ENCODE measurements at places on chromosomes 3 and 15. TPM values are rescaled to one million over a fixed set of nuclear protein-coding genes. Genes with fewer than 3 reads are reported as not detected.
A peak's percentile ranks its signal among the peaks of the same experiment; 100 is the strongest.

DNA sequence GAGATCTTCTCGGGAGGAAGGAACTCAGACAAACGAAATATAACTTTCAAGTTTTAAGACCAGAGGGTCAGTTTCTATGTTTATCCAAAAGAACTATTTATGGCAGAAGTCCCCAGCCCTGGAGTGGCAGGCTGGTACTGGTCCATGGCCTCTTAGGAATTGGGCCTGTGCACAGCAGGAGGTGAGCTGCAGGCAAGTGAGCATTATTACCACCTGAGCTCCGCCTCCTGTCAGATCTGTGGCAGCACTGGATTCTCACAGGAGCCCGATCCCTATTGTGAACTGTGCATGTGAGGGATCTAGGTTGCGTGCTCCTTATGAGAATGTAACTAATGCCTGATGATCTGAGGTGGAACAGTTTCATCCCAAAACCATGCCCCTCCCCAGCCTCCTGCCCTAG lies 14.3 kb upstream of the HPS3 start:
- no peaks in the 10 kb centered on the region for H3K36me3 ChIP-seq
- no peaks in the 10 kb centered on the region for H3K4me1 ChIP-seq
- peak overlapping the region; percentile 96 for H3K27ac ChIP-seq
- no peaks in the 10 kb centered on the region for H3K27me3 ChIP-seq

GRCh38 chr15:60353245-60353920 lies 44.4 kb downstream of the ANXA2 start:
- peaks cover 14% of the 10 kb centered on the region for H3K36me3 ChIP-seq
- H3K4me1 ChIP-seq: no peaks in the 10 kb centered on the region
- no peaks in the 10 kb centered on the region for H3K27me3 ChIP-seq
- H3K27ac ChIP-seq: no peak overlapping the region
- no peak for DNase-seq

CDHR4 gene
- 1.1 TPM for total RNA-seq

C3orf62 gene
- 5.9 TPM for total RNA-seq

- H3K27ac ChIP-seq: no peak overlapping the region
- H3K36me3 ChIP-seq: no peaks in the 10 kb centered on the region
- no peaks in the 10 kb centered on the region for H3K27me3 ChIP-seq
- no peak for DNase-seq
- no peaks in the 10 kb centered on the region for H3K4me1 ChIP-seq
These were observed 10.7 kb upstream of the SHISA5 start for GRCh38 chr3:48514431-48515227.

NR1D2 gene
- total RNA-seq: 61.1 TPM

- peak overlapping the region; percentile 12 for H3K27ac ChIP-seq
- H3K27me3 ChIP-seq: no peaks in the 10 kb centered on the region
- H3K4me1 ChIP-seq: no peaks in the 10 kb centered on the region
- peak; percentile 97 for DNase-seq
These were observed 13.7 kb downstream of the CAND2 start for GRCh38 chr3:12810013-12810780.

- H3K27me3 ChIP-seq: no peaks in the 10 kb centered on the region
- no peak overlapping the region for H3K27ac ChIP-seq
- H3K4me3 ChIP-seq: no peak overlapping the region
- H3K4me1 ChIP-seq: no peaks in the 10 kb centered on the region
- no peaks in the 10 kb centered on the region for H3K36me3 ChIP-seq
These were observed 44.0 kb upstream of the MUC4 start for GRCh38 chr3:195855471-195856409.

DNA sequence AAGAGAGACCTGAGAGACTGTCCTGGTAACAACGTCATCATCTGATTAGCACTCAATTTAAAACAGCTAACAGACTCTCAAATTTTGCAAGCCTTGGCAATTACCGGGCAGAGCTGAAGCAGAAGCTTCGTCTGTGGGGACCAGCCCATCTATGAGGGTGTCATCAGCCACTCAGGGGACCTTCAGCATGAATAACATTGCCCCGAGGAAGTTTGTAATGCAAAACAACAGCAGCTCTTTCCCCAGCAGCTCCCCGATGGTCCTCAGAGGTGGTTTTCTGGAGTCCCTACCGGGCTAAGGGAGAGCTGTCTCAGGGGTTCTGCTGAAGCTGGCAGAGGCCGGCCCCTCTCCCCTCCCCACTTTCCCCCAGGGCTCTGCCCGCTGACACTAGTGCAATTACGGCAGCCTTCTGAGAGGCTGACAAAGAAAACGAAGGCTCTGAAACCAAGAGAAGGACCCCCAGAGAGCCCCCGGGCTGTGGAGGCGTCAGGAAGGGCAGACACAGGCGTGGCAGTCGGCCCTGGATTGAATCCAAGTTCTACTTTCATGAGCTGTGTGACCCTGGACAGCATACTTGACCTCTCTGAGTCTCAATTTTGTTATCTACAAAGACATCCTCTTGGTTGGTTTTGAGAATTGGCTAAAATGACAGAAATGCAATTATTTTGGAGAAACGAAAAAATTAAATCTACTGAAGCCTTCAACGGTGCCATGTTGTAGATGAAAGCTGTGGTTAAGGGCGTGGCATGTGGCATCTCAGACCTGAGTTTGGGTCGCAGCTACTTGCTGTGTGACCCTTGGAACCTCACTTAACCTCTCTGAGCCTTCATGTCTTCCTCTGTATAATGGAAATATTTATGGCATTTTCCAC lies 102.1 kb upstream of the TLE3 start:
- H3K4me3 ChIP-seq: no peak overlapping the region
- no peak overlapping the region for H3K27ac ChIP-seq

DNA sequence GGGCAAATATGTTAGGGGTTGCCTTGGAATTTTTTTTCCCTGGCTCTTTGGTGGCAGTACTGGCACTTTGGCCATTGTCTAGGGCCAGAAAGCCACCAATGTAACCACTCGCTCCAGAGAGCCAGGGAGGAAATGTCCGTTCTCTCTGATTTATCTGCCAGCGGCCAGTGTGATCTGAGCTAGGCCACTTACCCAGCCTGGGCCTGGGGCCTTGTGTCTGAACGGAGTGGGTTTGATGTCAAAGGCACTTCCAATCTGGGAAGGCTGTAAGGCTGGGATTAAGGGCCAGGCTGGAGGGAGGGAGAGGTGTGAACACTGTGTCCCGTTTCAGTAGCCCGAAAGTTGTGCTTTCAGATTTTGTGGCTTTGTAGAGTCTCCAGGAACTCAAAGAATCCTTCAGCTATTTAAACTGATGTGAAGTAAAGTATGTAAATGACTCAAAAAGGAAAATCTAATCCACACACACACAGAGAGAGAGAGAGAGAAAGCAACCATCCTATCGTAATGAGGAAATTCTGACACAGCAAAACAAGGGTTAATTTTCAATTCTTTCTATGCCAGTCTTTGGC lies 271.0 kb downstream of the PDZRN3 start:
- no peaks in the 10 kb centered on the region for H3K36me3 ChIP-seq
- no peak overlapping the region for H3K27ac ChIP-seq
- no peak overlapping the region for H3K4me3 ChIP-seq
- no peak for DNase-seq

GRCh38 chr3:127780536-127781400 lies 41.5 kb downstream of the MGLL start:
- no peak for DNase-seq
- peak overlapping the region; percentile 69 for H3K27ac ChIP-seq
- H3K4me1 ChIP-seq: peaks cover 3% of the 10 kb centered on the region
- no peaks in the 10 kb centered on the region for H3K36me3 ChIP-seq

GRCh38 chr3:5677555-5677954 lies 490.0 kb downstream of the EDEM1 start:
- H3K27me3 ChIP-seq: no peaks in the 10 kb centered on the region
- DNase-seq: no peak
- H3K27ac ChIP-seq: no peak overlapping the region
- H3K4me1 ChIP-seq: no peaks in the 10 kb centered on the region

Data from aorta (tissue), 5 donors.